ENCODE measurements at places on chromosomes 11 and 22.

DNA sequence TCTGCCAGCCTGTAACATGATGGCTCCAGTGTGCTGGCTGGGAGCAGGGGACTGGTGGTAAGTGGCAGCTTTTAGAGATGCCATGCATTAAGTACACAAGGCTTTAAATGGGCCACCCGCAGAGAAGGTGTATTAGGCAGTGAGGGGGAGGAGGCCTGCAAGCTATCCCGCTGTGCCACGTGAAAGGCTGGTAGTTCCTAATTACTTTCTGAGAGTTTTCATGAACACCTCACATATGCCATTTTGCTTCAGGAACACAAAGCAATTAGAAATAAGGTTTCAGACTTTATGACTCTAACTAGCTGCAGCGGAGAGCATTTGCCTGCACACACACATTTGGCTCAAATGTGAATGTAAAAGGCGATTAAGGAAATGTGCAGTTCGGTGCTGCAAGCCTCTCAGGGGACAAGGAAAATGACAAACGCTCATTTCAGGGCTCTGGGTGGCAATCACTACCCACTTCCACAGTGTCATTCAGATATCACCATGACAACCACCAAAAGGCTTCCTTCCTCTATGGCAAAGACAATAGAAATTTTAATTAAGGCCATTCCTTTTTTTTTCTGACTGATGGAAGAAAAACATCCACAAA, 116.6 kb downstream of the PLEKHA7 start:
- no peak for DNase-seq

DNA sequence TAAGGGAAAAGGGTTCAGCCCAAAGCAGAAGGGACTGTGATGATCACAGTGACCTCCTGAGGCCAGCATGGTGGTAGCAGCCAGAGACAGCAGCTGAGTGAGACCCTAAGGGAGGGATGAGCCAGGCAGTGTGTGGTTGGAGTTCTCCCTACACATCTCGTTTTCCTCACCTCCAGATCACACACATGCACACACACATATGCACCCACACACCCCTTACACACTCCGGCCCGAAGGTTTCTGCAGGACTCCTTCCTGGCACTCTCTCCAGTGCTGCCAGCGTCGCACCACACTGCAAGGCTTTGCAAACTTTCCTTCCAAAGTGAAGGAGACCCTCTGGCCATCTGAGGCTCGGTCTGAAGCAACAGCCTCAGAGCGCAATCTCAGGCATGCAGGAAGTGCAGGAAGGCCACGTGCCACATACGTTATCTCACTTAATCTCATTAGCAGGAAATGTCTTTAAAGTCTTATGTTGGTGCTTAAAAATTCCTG, 26.9 kb upstream of the TP53I11 start:
- no peak for DNase-seq

- DNase-seq = no peak
Measured at GRCh38 chr11:74168838-74169237, 2.0 kb downstream of the C2CD3 start.

GRCh38 chr11:72764503-72764902, 12.3 kb upstream of the ARAP1 start:
- no peak for DNase-seq

DNA sequence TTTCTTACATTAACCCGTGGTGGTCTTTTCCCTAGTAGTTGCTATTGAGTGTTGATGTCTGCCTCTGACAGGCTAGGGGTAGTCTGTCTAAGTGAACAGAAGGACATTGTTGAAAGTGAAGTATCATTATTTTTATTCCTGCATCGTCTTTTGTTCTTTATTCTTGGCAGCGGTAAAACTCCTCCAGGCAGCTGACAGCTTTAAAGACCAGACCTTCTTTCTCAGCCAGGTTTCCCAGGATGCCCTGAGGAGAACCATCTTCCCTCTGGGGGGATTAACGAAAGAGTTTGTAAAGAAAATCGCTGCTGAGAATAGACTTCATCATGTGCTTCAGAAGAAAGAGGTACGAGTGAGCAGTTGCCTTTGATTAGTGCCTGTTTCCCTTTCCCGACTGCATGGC, 14.6 kb downstream of the TRMU start:
- DNase-seq = no peak

GRCh38 chr11:46382646-46383403, 1.4 kb downstream of the MDK start:
- DNase-seq = peak; percentile 50

DNA sequence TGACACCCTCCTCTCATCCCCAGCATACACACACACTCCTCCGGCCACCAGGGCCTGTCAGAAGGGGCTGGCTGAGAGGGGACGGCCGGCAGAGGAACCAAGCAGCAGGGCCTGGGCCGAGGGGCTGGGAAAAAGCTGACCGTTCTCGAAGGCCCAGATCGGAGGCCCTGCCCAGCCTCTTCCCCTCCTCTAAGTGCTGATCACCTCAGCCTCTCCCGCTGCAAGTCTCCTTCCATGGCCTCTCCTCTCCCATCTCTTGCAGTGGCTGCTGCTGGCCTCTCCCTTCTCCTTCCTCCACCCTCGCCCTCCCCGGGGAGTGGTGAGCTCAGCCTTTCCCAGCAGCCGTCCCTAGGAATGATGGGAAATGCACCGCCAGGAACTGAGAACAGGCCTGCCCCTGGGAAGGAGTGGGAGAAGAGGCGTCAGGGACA, 39.6 kb downstream of the ARRB1 start:
- peak; percentile 90 for DNase-seq

All from SHP77 (cell line).